ENCODE measurements at places on chromosomes 1 and 21.

DNA sequence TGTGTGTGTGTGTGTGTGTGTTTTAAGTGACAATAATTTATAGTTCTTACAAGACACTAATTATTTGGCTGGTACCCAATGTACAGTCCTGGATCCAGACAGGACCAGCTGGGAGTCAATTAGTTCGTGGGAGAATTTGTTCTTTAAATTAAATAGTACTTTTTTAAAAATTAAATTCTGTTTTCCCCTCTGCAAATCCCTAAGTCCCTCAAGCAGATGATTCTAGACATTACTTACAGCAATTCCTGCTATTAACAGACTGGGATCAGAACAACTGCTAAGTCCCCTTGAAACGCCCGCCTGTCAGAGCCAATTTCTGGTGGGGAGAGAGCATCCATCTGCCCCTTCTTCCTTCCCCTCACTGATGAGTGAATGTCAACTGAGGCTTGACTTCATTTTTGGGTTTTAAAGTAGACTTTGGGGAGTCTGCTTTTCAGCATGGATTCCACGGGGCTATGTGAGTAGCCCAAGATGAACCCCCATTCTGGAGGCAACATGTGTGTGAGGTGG lies 83.9 kb downstream of the SMYD2 start:
- DNase-seq = no peak

DNA sequence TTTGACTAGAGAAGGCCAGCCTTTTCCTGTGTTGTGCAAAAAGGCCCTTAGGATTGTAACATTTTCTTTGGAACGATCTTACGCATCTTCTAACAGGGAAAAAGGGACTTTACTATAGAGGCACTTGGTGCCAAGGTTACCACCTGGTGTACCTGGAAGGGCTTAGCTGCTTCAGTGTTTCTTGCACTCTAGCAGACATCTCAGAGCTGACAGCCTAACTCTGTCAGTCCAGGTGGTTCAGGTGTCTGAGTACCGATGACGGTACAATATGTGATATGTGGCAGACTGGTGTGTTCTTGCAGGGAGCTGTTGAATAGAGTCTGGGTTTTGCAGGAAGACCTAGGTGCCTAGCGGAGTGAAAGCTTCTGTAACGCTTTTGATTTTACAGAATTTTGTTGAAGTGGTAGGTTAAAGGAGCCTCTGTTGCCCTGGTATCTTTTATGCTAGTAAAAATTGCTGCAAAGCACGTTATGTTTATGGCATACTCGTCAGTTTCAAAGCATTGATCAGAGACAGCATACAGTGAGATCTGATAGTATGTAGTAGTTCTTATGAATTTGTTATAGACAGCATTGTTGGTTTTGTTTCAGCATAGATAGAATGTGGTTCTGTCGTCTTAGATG lies 1.4 kb downstream of the MAGI3 start:
- DNase-seq = peak; percentile 35

- no peak for DNase-seq
These were observed 110.8 kb downstream of the SLC5A9 start for GRCh38 chr1:48333316-48333715.

DNA sequence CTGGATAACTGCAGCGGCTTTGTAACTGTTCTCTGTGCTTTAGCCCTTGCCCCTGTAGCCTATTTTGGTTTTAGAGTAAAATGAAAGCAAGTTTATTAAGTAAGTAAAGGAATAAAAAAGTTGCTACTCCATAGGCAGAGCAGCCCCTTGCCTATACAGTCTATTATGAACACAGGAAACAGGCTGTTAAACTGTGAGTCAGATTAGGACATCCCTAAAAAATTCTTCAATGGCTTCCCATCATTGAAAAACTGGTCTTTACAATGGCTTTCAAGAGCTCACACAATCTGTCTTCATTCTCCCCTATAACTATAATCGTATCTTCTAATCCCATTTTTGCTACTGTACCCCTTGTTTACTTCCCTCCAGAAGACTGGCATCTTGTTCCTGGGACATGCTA lies 43.0 kb downstream of the ATG4C start:
- DNase-seq = no peak
